ENCODE measurements at places on chromosomes 4 and X.

DNA sequence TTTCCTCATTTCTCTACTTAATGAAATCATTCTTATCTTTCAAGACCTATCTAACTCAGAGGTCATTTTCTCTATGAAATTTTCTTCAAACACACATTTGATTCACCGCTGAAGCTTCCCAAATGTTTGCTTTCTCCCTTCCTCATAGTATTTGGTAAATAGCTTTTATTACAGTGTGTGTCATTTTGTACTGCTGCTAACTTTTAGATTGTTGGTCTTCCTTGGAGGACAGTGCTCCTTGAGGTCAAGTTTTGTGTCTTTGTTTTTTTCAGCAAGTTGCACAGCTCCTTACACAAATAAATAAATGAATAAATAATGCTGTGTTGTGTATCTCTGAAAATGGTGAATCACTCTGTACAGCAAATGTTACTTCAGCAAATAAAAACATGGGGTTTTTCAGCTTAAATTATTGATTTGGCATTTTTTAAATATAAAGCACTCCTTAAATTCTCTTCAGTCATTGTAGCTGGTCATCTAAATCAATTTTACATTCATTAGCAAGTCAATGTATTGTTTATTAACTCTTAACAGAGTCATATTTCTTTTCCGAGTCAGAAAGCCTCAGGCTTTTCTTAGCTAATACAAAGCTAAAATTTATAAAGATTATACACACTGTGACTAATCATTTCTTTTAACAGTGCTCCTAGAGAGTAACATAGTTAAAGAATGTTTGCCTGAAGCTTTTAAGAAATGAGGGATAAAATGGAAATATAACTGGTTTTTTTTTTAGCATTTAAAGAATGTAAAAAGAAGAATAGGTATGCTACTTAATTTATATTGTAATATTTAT lies 30.1 kb upstream of the MAD2L1 start:
- no peak for ATAC-seq

DNA sequence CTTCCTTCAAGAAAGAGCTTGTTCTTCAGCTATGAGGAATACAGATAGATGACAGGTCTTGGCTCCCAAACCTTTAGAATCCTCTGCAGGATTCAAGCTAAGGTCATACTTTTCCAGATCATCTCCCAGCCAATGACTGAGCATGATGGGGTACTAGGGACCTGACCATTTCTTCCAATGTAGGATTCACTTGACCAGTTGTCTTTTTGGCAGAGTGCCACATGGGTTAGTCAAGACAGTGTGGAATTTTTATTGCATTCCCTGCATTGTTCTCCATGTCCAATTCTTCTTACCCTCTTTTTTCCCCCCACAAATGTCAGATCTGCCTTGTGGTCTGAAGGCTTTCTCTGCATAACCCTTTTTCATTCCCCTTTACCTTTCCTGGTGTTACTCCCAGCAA lies 99.5 kb downstream of the CCSER1 start:
- no peak for ATAC-seq

DNA sequence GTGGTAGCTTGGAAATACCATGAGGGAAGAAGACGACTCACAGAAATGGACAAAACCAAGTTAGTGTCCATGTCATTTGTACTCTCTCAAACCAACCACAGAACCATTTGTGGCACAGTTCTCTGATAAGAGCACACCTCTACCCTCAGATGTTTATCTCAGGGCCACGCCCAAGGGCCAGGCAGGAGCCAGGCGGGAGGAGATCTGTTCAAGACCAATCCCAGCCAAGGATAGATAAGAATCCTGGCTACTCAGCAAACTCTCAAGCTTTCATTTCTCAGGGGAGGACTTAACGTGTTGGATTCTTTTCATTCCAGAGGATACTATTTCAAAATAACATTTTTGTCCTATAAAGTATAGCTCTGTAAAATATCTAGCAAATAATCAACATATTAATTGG lies 95.0 kb downstream of the NYX start:
- ATAC-seq: no peak

DNA sequence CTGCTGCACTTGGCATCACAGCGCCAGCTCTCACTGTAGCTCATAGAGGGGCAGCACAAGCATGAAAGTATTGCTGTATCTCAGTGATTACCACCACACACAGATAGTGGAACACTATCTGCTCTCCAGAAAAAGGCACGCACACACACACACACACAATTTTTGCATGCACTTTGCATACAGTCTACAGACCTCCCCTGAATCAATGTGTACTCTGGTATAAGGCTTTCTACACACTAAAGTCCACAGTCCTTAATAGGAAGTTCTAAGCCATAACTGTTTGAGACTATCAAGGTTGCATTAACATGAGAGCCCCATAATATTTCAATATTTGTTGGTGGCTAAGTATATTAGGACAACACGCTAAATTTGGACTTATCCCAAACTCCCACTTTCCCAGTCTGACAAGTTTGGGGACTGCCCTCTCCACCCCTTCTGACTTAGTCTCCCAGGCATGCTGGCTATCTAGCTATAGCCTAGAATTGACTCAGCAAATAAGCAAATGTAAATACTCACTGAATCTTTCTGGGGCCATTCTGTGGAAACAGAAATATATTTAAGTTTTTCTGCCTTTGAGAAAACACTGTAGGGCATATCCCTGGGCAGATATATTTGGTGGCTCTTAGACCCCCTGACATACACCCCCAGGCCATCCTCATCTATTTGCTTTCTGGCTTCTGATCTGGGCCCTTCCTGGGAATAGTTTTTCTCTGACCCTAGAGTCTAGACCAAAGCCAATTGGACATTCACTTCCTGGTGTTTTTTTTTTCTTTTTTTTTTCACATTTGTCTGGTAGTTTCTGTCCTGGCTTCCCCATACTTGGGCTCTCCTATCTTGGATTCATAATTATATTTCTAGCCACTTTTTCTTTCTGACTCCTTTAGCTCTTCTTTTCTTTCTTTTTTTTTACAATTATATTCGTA lies 36.4 kb upstream of the CT47C1 start:
- no peak for ATAC-seq

GRCh38 chrX:63428348-63428747 lies 77.2 kb upstream of the SPIN4 start:
- no peak for ATAC-seq

- ATAC-seq: peak; percentile 10
These were observed 12.3 kb downstream of the RPL9 start for GRCh38 chr4:39446483-39446841.

DNA sequence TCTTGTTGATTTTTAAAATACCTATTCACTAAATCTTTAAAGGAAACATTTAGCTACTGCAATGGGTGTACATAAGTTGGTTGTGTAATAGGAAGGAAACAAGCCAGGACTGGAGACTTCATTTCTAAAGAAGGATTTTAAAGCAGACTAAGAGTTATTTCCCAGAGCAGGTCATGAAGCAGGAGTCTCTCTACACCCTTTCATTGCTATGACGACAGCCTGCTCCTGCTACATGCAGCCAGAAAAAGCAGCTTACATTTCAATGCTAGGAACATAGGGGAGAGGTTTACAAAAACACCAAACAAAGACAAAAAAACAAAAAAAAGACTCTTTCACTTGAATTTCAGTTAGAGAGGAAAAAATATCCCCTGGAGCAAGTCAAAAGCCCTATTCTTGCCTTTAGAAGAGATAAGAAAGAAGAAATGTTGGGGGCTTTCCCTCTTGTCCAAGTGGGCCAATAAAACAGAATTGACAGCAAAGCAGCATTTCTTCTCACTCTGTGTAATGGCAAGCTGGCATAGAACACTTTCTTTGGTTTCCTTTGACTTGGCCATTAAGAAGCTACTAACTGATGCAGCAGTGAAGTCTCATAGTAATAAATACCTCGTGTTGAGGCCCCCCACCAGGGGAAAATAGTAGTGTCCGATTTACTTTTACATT lies 3.4 kb downstream of the SPARCL1 start:
- ATAC-seq: peak; percentile 69

- no peak for ATAC-seq
These were observed 166.4 kb downstream of the ARHGAP6 start for GRCh38 chrX:11499076-11500044.

GRCh38 chr4:84826681-84827080 lies 139.8 kb downstream of the WDFY3 start:
- no peak for ATAC-seq

GRCh38 chr4:3719836-3720235 lies 46.3 kb upstream of the ADRA2C start:
- ATAC-seq: no peak

DNA sequence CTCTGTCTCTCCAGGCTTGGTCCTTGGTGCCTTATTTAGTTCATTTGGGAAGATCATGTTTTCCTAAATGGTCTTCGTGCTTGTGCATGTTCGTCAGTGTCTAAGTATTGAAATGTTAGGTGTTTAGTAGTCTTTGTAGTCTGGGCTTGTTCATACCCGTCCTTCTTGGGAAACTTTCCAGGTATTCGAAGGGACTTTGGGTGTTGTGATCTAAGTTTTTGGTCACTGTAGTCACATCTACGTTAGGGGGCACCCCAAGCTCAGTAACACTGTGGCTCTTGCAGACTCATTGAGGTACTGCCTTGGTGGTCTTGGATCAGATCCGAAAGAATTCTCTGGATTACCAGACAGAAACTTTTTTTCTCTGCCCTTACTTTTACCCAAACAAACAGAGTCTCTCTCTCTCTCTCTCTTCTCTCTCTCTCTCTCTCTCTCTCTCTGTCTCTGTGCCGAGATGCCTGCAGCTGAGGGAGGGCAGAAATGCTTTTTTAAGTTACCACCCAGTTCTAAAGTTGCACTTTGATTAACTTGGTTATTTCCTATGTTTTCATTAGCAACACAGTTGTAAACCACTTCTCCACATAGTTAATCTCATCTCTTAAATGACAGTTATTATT lies 67.6 kb upstream of the SLC7A3 start:
- no peak for ATAC-seq

DNA sequence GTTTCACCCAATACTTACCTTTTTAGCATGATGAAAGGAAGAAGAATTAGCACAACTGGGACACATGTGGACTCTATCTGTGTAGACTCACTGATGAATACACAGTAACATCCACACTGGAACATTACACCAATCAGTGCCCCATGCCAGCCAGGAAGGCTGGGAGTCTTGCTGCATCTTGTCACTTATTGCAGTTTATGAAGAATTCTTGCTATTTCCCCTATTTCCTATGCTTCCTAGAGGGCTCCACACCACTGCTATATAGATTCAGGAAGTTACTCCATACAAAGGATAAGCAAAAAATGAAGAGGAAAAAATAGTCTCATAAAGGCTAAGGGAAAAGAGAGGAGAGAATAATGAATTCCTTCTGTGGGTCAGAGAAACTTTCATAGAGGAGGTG lies 201.0 kb downstream of the CAMK2D start:
- ATAC-seq: no peak

DNA sequence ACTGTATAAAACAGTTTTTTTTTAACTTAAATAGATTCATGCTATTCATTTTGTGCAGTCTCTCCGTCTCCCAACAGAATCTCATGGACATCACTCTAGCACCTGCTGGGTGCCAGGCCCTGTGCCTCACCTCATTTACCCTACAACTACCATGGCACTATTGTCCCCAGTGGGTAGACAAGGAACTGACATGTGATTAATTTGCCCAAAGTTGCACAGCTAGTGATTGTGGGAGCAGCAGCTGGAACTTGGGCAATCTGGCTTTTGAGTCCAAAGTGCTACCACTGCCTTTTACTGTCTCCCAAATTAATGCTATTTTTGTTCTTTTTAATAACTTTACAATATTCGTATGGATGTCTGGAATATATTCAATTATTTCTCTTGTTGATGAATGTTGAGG lies 11.2 kb upstream of the PGRMC2 start:
- no peak for ATAC-seq

GRCh38 chr4:76601791-76602190 lies 166.8 kb downstream of the SHROOM3 start:
- peak; percentile 48 for ATAC-seq

GRCh38 chr4:67770422-67770821 lies 16.2 kb upstream of the GNRHR start:
- ATAC-seq: no peak

DNA sequence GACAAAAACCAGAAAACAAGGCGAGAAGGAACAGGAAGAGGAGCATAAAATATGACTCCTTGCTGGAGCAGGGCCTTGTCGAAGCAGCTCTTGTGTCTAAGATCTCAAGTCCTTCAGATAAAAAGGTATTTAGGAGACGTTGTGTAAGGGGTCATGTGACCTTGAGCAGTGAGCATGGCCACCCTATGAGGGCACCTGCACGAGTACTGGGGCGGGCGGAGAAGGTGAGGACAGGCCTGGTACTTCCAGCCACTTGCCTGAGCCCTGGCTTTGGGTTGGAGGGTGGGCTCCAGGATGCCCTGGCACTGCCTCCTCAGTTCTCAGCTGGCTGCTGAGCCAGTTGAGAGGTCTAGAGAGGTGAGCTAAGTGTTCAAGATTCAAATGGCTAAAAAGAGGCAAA lies 29.9 kb downstream of the NSD2 start:
- ATAC-seq: no peak

DNA sequence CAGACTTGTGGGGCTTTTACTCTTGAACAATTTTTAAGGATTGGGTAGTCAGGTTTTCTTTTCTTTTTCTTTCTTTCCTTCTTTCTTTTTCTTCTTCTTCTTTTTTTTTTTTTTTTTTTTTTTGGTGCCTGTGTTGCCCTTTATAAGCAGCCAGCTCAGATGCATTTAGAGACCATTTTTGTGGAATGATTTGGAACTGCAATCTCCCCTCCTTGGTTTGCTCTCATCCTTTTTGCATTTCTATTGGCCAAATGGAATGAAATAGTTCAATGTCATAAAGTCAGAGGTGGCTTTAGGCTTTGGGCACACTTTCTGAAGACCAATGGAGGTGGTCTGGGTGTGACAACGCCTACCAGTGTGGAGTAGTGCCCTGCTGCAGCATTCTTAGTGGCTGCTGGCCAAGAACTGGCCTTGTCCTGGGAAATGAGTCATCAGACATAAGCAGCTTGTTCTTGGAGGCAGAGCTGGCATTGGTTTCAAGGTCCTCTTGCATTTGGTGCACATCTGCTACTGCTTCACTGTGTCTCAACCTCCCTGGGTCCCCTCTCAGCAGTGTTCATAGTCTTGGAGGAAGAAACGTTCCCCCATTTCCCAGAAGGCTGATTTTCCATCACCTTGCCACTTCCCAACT lies 84.5 kb downstream of the CT47B1 start:
- ATAC-seq: peak; percentile 38

- no peak for ATAC-seq
These were observed 99.6 kb downstream of the IQCM start for GRCh38 chr4:149715822-149716585.

GRCh38 chrX:2159861-2160260 lies 340.9 kb downstream of the DHRSX start:
- ATAC-seq: no peak

- ATAC-seq: no peak
These were observed 32.2 kb downstream of the TBC1D14 start for GRCh38 chr4:6941796-6942195.

- no peak for ATAC-seq
These were observed 209.8 kb downstream of the RTL9 start for GRCh38 chrX:110568441-110568840.

DNA sequence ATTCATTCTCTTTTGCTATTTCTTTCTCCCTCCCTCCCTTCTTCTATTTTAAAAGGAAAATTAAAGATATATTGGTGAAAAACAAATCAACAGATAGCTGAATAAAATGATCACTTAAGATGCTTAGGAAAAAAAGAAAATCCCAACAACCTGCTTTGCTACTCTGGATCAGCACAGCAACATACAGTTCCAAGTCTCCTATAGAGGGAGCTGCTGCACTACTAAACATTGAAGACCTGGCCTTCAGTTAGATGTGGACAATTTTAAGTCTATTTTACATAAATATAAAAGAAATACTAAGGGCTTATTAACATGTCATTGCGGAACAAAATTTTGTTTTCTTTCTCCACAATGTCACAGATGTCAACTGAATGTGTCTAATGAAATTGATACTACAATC lies 226.4 kb downstream of the MAGEB5 start:
- ATAC-seq: no peak

- ATAC-seq: no peak
These were observed 33.8 kb downstream of the CEP44 start for GRCh38 chr4:174317531-174317930.
